ENCODE measurements at places on chromosomes 12 and 14.

DNA sequence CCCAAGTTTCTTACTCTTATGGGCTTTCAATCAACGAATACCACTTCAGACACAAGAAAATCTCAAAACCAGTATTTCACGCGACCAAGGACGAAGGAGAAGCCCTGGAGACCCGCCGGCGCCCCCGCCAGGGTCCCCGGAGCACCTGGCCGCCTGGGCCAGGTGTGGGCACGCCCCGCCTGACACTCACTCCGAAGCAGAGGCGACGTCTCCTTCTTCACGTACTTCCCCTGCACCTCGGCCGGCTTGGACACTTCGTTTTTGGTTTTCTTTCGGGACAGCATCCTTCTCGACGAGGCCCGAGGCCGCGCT, 466 bp downstream of the SAV1 start:
- DNase-seq = peak; percentile 29

DNA sequence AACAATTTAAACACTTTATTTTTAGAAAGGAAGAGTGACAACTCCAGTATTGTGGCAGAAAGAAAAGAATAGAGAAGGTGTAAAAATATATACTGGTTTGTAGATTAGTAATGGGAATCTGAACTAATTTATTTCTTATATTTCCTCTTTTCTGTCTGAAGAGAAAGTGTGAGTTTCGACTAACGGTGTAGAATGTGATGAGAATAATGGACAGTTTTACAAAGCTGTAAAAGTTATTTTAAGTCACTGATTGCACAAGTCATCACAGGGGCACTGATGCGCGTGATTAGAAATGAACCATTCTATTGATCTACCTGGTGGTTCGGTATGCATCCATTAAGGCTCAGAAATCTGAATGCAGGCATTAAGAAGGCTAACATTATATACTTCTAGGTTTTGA, 158.5 kb upstream of the ATXN7L3B start:
- no peak for DNase-seq

- no peak for DNase-seq
Observed at GRCh38 chr14:101054671-101055070, 151.1 kb upstream of the RTL1 start.

GRCh38 chr14:23449314-23449713, 13.9 kb upstream of the MYH7 start:
- no peak for DNase-seq

- DNase-seq = no peak
Observed at GRCh38 chr14:60705100-60705499, 19.1 kb downstream of the SIX4 start.

GRCh38 chr14:69354383-69355153, 43.5 kb downstream of the ERH start:
- no peak for DNase-seq

Measured in SW480 (cell line).